ENCODE measurements at places on chromosomes 11 and 22.

GRCh38 chr11:123505546-123506299, 75.7 kb downstream of the GRAMD1B start:
- no peak for DNase-seq

- no peak for DNase-seq
Observed at GRCh38 chr11:125593114-125593820, 615 bp downstream of the STT3A start.

- no peak for DNase-seq
Observed at GRCh38 chr11:28673691-28674432, 565.7 kb downstream of the METTL15 start.

DNA sequence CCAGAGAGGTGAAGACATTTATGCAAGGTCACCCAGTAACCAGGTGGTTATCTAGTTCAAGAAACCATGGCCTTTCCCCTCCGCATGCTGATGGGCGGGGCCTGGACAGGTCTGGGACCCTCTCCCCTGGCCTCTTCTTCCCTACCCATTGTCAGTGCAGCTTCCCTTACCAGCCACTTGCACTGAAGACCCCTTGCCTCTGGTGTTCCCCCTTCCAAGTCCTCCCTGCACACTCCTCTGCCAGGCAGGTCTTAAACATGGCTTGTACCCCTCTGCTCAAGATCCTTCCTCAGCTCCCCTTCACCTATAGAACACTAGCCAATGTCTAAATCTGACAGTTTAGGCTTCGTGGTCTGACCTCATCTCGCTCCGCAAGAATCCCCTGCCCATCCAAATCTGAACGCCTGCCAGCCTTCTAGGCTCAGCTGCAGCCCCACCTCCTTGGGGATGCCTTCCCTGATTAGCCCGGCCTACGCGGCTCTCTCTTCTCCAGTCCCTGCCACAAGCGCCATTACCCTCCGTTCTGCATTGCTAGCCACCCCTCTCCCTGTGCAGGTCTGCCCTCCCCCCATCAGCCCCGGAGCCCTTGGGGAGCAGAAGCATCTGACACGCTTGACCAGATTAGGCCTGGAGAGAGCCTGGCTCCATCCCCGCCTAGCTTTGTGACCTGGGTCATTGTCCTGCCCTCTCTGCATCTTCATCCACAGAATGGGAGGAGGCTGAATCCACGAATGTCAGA, 213.8 kb downstream of the DSCAML1 start:
- no peak for DNase-seq

DNA sequence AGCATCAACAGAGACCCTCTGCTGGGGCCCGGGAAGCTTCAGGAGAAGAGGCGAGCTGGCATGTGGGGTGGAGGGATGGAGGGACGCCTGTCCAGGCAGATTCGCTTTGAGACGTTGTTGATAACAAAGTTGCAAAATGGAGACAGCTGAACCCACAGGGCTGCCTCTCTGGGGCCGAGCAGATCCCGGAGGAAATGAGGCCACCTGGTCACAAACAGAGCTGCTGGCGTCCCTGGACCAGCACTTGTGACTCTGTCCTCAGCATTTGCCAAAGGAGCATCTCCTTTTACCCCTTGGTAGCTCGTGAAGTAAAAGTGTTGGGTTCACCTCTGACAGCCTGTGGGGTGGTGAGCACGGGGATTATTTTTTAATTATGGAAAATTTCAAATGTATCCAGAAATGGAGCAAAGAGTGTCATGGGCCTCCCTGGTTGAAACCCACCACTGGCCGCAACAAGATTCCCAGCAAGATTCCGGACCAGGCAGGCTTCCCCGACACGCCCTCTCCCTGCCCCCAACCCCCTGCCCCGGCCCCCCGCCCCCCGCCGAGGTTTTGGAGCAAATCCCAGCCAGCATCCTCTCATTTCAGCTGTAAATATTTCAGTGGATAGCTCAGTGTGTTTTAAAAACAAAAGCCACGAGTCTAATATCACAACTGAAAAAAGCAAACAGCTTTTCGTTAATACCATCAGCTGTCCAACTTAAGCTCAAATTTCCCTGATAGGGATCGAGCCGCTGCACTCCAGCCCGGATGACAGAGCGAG, 20.3 kb downstream of the GRAMD4 start:
- no peak for DNase-seq

GRCh38 chr11:128607819-128608218, 20.5 kb upstream of the ETS1 start:
- no peak for DNase-seq

GRCh38 chr11:17073370-17074027, 4.0 kb downstream of the RPS13 start:
- DNase-seq, result no peak

GRCh38 chr11:81874635-81875034, 859.0 kb downstream of the FAM181B start:
- no peak for DNase-seq

GRCh38 chr11:108494182-108494581, 4.0 kb downstream of the POGLUT3 start:
- no peak for DNase-seq

DNA sequence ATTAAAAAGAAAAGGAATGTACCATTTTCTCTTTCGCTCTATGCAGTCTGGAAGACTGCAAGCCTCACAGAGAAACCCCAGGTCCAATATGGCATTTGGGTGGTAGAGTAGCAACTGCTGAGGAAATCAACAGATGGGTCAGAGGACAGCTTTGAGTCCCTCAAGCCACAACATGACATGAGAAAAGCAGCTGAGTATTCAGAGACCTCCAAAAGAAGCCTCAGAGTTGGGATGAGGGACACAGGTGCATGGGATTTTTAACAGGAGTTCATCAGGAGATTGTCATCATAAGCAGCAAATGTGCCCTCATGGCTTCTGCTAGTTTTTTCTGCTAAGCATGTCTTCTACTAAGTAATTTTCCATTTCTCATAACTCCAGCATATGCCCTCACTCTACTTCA, 111.6 kb downstream of the BLID start:
- DNase-seq, result no peak

DNA sequence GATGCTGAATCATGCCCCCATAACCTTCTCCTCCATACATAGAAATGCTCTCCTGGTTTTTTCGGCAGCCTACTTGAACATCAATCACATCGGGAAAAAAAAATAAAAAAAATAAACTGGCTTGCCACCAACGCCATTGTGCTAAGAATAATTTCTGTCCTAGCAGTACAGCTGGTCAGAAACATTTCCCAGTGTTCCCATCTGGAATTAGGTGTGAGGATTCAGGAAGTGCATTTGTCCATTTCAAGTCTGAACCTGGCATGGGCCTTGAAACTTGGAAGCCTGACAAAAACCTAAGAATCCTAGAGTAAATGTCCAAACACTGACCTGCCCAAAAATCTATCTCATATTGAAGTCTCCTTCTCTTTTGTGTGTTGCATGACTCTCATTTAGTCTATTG, 16.6 kb upstream of the NAV2 start:
- DNase-seq, result no peak

GRCh38 chr11:123255909-123256308, 60.9 kb upstream of the CLMP start:
- no peak for DNase-seq

GRCh38 chr11:99841885-99842284, 821.1 kb downstream of the CNTN5 start:
- no peak for DNase-seq

GRCh38 chr11:68355471-68355870, 43.1 kb downstream of the LRP5 start:
- DNase-seq, result no peak

- no peak for DNase-seq
Observed at GRCh38 chr11:104093426-104094280, 57.2 kb downstream of the DDI1 start.
